Activated CD8-positive, alpha-beta memory T cell treated with anti-CD3 and anti-CD28 coated beads for 1 hour (primary cell): ENCODE measurements at places on chromosomes 4 and X.
A peak's percentile ranks its signal among the peaks of the same experiment; 100 is the strongest.

DNA sequence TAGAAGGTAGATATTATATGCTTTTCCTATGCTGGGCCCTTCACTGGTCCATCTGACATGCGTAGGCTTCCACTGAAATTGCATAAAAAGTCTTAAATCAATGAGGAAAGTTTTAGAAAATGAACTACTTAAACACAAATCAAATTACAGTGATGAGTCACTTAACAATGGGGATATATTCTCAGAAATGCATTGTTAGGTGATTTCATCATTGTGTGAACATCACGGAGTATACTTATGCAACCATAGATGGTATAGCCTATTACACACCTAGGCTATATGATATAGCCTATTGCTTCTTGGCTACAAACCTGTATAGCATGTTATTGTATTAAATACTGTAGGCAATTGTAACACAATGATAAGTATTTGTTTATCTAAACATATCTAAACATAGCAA lies 10.3 kb downstream of the STAP1 start:
- DNase-seq: no peak

GRCh38 chr4:107647591-107647990 lies 72.4 kb downstream of the PAPSS1 start:
- DNase-seq: no peak

GRCh38 chrX:25175171-25175570 lies 159.4 kb upstream of the ARX start:
- DNase-seq: no peak

GRCh38 chr4:7854697-7855370 lies 84.8 kb downstream of the AFAP1 start:
- DNase-seq: peak; percentile 20

GRCh38 chr4:2800691-2801596 lies 8.1 kb downstream of the SH3BP2 start:
- DNase-seq: no peak

DNA sequence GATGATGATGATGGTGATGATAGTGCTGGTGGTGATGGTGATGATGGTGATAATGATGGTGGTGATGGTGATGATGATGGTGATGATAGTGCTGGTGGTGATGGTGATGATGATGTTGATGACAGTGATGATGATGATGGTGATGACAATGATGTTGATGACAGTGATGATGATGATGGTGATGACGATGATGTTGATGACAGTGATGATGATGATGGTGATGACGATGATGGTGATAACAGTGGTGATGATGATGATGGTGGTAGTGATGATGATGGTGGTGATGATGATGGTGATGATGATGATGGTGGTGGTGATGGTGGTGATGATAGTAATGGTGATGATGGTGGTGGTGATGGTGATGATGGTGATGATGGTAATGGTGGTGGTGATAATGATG lies 80.1 kb upstream of the MXRA5 start:
- no peak for DNase-seq

GRCh38 chr4:17511051-17511450 lies 839 bp downstream of the QDPR start:
- DNase-seq: no peak

GRCh38 chr4:74964311-74964710 lies 31.4 kb downstream of the PARM1 start:
- DNase-seq: no peak

DNA sequence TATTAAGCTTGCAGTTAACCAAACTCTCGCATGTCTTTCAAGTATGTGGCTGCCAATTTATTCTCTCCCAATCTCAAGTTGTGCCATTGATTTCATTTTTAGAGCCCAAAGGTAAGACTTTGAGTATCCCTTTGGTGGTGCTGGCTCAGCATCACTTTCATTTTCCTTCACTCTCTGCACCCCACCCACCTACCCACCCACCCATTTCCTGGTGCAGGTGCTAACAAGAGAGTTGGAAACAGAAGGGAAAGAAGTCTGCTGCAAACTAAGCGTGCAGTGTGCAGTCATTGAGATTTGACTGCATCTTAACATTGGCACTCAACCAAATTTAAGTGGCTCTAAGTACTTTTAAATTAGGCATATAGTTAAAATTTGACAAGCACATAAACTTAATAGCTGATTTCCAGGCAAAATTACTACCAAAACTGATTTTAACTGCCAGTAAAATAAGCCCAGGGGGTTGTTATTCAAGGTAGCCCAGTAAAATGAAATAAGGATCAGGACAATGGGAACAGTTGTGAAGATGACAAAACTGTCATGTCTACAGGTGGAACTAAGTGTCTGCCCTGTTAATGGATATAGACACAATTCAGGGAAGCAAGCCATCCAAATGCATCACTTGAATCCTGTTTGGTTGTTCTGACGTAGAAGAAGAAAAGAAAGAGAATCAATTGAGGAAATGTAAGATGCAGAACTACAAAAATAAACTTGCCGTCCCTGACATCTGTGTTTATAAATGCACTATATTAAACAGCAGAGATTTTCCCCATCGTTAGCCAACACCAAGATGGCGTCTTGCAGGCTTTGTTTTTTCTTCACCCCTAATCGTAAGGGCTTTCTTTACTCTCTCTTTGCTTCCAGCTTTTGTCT lies 184.2 kb downstream of the KDR start:
- no peak for DNase-seq

GRCh38 chrX:130895299-130895698 lies 7.7 kb downstream of the ENOX2 start:
- no peak for DNase-seq

DNA sequence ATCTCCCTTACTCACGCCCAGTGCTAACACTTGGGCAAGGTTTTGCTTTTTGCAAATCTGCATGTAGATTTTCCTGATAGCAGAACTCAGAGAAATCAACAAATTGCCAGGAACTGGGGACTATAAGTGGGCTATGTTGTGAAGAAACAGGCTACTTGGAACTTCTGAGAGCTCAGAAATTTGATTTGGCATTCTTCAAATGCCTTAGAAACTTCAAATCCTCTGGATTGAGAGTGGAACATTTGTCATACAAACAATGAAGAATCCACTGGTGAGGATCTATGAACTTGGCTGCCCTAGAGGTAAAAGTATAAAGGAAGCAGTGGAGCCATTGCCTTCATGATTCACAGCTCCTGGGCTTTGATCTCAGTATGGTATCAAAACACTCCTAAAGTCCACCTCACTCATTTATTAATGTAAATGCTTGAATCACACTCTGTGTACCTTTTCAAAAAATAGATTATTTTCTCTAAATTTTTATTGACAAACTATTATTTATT lies 126.0 kb downstream of the GLRA3 start:
- DNase-seq: no peak

- no peak for DNase-seq
Observed at GRCh38 chr4:77599378-77599777, 6.2 kb upstream of the CXCL13 start.

DNA sequence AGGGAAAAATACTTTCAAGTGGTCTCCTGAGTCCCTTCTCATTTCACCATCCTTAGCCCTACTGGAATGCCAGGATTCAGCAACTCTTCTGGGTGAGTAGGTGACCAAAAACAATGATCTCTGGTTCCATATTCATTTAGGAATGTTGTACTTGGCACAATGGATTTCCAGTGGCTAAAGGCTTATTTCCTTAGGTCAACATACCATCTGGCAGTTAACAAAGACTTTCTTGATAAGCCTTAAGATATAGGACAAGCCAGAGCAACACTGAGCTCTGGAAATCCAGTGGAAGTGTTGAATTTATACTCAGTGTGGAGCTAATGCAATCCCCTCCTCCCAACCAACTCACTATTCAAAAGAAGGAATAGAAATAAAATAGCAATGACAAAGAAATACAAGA lies 139.4 kb upstream of the EMCN start:
- DNase-seq: no peak

GRCh38 chr4:60913002-60913401 lies 287.1 kb upstream of the ADGRL3 start:
- DNase-seq: no peak

- DNase-seq: no peak
Observed at GRCh38 chr4:127917151-127917550, 36.5 kb downstream of the PLK4 start.

GRCh38 chr4:100042711-100043110 lies 92.6 kb upstream of the H2AZ1 start:
- no peak for DNase-seq

DNA sequence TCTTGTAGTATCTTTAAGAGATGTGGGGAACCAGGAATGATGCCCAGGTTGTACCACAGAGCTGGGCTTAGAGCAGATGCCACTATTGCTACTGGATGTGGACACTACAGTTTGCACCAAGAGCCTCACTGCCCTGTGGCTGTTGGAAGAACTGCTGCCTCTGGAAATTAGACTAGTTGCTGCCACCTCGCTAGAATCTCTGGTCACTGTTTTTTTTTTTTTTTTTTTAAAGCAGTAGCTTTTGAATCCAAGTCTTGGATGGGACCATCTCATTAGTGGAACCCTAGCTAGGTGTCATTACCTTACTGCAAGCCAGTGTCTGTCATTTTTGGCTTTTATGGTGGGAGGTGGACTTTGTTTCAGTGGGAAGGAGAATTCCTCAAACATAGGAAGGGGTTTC lies 105.5 kb downstream of the ARHGAP10 start:
- no peak for DNase-seq

DNA sequence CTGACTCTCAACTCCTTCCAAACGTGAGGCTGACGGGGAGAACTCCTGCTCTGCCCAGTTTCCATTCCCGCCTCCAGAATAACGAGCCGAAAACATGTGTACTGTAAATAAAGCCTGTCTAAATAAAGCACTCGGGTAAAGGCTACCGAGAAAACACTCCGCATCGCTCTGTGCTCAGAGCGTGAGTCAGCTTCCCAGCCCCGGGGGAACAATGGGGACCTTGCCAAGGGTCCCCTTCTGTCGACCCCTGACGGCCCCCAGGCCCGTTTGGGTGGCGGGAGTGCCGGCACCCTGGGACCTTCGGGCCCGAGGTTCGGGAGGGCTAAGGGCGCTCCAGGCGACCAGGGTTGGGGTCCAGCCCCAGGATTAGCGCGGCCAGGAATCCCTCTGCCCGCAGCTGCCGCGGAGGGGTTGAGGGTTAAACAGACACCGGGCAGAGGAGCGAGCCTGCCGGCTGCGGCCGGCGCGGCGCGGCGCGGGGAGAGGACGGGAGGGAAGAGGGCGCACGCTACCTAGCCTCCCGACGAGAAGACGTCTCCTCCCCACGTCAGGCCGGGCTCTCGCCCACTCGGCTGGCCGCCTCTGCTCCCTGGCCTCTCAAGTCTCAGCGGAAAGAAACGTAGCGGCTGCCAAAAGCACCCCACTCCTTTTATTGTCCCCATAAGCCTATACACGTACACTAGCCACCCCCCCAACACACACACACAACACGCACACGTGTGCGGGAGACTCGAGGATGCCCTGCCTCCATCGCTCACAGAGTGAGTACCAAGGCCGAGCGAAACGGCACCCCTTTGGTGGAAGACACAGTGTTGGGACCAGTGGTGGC lies 85.5 kb downstream of the BCOR start:
- no peak for DNase-seq

DNA sequence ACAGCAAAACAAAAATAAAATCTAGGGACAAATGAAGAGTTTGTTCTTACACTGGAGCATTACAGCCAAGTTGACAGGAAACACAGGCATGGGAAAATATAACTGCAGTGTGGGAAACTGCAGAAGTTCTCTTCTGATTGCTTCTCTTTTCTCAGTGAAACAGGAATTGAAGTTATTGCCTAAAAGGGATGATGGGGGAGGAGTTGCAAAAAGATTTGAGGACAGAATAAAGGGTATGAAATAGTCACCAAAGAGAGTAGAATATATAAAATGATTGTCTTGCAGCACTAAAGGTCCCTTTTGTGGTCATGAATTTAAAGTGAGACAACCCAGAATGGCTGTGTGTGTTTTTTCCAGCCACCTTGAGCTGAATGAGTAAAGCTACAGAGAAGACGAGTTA lies 103.7 kb downstream of the JADE1 start:
- DNase-seq: no peak

DNA sequence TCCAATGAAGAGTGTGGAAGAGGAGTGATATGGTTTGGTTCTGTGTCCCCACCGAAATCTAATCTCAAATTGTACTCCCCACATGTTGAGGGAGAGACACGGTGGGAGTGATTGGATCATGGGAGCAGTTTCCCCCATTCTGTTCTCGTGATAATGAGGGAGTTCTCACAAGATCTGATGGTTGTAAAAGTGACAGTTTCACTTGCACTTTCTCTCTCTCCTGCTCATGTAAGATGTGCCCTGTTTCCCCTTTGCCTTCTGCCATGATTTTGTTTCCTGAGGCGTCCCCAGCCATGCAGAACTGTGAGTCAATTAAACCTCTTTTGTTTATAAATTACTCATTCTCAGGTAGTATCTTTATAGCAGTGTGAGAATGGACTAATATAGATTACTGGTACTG lies 39.6 kb downstream of the FAM47C start:
- no peak for DNase-seq

DNA sequence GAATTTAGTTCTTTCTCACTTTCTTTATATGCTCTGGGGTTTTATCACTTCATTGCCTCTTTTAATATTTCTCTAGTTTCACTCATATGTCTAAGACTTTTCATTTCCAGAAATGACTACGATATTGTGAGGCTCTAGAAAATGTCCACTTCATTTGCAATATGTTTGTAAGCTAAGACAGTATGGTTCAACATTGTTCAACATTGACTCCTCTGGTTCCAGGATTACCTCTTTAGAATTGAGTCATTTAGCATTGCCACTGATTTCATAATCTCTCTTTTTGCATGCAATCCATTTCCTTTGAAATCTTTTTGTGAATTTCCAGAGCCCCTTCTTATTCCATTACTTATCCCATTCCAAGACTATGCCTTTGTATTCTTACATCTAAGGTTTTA lies 32.3 kb downstream of the BBS12 start:
- DNase-seq: no peak

DNA sequence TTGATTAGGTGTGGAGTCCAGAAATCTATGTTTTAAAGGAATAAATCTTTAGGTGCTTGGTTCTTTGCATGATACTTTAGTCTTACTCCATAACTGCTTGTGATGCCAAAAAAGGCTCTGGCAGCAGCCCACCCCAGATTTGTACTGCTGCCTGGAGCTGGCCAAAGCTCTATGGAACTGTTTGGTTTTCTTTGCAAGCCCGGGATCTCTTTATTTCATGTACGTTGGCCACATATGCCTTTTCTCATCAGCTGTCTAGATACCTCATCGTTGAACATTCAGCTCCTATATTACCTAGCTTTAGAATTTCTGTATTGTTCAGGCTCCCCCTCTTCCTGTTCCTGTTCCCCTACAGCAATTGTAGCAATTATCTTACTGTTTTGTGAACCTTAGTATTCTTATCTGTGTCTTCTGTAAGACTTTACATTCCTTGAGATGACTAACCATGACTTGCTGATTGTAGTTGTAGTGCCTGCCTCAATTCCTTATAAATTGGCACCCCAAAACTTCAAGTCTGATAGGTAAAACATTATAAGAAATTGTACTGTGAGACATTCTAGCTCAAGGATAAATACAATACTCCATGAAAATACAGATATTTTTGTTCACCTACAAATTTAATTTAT lies 199.4 kb upstream of the GPRIN3 start:
- DNase-seq: no peak

DNA sequence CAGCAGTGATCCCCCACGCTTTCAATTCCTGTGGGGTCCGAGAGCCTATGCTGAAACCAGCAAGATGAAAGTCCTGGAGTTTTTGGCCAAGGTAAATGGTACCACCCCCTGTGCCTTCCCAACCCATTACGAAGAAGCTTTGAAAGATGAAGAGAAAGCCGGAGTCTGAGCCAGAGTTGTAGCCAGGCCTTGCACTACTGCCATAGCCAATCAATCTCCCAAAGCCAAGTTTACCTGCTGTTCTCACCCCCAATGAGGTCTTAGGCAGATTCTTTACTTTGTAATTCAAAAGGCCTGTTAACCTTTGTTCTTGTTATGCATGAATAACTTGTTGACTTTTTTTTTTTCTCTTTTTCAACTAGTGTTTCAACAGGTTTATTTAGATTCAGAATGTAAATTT lies 4.0 kb downstream of the MAGEB2 start:
- no peak for DNase-seq

- DNase-seq: no peak
Observed at GRCh38 chrX:128517691-128518090, 465.5 kb upstream of the ACTRT1 start.
